ENCODE measurements at places on chromosomes 3 and 15.

GRCh38 chr3:58358808-58359207, 26.1 kb downstream of the PXK start:
- DNase-seq: no peak

GRCh38 chr3:45992821-45993221, 2.8 kb downstream of the FYCO1 start:
- no peak for DNase-seq

DNA sequence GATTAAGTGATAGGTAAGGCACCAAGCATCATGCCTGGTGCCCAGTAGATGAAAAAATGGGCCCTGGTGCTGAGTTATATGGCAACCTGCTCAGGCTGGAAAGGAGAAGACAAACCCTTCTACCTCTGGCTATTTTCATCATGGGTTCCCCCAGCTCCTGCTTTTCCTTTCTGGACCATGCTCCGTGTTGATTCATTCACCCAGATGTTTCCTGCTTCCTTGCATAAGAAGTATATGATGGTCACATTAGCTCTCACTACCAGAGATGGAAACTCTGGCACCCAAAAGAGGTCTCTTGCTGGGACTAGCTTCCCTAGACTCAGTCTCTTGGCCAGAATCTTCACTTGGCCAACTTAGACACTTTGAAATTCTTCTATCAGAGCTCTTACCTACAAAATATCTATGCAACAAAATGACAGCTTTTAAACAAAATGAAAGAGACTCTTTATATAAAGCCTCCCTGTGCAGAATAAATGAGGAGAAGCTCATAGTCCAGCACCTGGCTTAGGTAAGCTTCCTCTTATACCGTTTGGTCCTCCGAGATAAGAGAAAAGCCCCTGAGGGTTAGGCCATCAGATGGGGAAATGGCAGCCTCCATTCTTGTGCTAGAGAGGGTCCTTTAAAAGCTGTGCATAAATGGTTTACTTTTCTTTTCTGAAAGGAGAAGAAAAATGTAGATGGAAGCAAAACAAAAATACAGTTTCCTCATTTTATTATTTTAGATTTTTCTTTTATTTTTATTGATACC, 46.8 kb upstream of the MCF2L2 start:
- peak; percentile 19 for DNase-seq

GRCh38 chr3:172303941-172304558, 144.2 kb downstream of the GHSR start:
- DNase-seq: no peak

DNA sequence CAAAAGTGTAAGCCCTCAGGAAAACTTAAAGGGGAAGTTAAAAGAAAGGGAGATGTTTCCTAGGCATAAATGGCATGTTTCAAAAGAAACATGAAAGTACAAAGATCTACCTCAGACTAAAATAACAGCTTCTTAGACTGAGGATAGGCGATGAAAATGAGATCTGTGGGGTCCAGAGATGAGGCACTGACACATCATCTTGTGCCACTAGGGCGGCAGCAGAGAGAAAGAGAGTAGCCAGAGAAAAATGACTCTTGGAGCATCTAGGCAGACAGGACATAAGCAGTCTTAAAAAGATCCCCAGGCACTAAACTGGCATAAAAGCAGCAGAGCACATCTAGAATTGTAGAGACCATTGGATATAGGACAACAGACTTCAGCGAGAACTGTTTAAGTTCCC, 42.5 kb upstream of the RFX7 start:
- DNase-seq: no peak

DNA sequence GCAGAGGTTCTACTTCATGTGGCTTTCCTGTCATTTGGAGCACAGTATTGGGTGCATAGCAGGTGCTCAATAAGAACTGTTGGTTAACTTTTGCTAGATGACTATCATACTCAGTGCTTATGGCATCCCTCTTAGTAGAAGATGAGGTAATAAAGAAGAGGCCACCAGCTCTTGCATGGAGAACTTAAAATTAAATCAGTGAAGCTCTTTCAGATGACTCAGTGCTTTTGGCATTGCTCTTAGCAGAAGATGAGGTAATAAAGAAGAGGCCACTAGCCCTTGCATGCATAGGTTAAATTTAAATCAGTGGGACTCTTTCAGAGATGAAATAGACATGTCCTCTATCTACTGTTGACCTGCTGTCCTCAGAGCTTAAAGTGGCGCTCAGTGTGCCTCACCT, 109.4 kb upstream of the FGF7 start:
- peak; percentile 68 for DNase-seq

DNA sequence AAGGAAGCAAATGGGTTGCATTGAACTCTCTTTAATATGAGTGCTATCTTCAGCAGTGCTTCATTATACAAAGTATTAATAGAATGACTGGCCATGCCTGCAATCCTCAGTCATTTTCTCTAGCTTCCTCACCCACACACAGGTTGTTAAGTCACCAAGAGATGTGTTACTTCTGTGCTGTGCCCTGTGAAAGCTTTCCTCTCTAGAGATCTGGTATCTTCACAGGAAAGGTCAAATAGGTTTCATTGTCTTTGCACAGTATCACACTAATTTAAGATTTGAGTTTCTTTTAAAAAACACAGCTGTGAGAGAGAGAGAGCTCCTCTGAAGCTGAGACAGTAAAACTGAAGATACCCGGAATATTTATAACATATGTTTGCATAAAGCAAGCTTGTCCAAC, 278.6 kb downstream of the CNTN4 start:
- no peak for DNase-seq

GRCh38 chr3:141448606-141449220, 38.1 kb upstream of the RASA2 start:
- DNase-seq: no peak

- DNase-seq: peak; percentile 55
Measured at GRCh38 chr3:88013592-88013991, 45.2 kb downstream of the CGGBP1 start.

DNA sequence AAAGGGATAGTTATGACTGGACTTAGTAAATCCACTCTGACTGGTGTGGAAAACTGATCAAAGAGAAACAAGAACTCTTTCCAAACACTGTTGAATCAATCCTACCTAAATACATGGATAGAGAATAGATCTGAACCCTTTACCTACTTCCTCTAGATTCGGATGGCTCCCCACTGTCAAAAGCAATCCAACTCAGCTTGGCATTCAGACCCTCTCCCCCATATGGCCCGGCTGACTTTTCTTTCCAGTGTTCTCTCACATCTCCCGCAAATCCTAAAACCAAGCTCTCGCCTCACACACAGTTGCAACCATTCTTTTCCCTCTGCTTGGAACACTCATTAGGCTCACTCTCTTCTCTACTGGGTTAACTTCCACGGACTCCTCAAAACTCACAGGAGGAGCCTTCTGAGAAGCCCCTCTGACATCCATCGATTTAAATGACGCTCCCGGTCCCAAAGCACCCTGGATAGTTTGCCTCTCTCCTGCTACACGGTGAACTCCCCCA, 639 bp downstream of the SPICE1 start:
- no peak for DNase-seq

- no peak for DNase-seq
Measured at GRCh38 chr3:111193472-111193871, 121.9 kb downstream of the NECTIN3 start.

All from suppressor macrophage treated with lipopolysaccharide for 4 hours (primary cell).